ENCODE measurements at places on chromosomes 13 and 19.
A peak's percentile ranks its signal among the peaks of the same experiment; 100 is the strongest.

DNA sequence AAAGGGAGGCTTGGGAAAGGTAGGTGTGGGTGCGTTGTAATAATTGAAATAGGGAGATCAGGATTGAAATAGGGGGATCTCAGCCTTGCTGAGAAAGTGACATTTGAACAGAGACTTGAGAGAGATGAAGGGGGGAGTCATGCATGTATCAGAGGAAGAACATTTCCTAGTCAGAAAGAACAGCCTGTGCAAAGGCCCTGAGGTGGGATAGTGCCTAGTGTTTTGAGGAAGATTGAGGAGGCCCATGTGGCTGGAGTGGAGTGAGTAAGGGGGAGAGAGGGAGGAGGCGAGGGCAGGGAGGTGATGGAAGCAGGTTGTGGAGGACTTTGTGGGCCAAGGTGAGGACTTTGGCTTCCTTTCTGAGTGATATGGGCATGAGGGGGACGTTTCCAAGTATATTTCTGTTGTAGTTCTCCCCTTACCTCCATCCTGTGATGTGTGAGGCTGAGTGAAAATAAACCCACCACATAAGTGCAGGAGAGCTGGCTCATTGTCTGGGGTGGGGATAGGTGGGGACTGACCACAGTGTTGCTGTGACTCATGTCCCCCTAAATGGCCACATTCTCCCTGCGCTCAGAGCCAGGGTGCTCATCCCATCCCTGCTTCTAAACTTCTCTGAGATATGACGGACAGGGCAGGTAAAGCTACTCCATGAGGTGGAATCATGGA is 17.8 kb downstream of the ACTL9 start:
- DNase-seq: no peak

DNA sequence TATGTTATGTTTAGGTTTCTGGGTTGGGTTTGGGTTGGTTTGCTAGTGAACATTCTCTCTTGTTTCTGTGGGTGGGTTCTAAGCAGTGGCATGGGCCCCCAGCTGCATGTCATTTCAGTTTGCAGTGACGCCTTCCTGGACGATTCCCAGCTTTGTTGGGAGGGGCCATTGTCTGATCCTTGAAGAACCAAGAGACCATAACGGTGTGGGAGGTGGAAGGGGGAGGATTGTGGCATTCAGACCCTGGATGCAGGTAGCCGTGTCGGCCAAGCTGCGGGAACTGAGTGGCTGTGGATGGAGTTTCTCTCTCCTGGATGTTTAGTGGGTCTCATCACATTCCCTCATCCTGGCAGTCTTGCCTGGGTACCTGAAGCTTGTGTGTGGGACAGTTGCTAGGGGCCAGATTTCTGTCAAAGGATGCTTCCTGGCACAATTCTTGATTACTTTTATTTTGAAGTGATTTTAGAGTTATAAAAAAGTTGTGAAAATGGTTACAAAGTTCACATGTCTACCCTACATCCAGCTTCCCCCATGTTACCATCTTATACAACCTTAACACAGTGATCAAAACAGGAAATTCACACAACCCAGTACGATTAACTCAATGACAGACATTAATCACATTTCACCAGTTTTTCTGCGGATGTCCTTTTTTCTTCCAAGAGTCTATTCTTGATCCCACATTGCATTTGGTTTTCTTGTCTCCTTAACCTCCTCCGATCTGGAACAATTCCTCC is 123.8 kb downstream of the SIPA1L3 start:
- no peak for DNase-seq

DNA sequence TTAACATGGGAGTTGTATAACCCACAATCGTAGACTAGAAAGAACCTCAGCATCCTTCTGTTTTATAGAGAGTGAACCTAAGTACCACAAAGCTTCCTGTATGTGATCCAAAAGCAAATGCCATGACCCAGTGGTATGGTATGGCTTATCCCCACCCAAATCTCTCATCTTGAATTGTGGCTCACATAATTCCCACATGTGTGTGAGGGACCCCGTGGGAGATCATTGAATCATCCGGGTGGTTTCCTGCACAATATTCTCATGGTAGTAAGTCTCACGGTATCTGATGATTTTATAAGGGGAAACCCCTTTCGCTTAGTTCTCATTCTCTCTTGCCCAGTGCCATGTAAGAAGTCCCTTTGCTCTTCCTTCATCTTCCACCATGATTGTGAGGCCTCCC is 587.9 kb downstream of the LMO7 start:
- no peak for DNase-seq

DNA sequence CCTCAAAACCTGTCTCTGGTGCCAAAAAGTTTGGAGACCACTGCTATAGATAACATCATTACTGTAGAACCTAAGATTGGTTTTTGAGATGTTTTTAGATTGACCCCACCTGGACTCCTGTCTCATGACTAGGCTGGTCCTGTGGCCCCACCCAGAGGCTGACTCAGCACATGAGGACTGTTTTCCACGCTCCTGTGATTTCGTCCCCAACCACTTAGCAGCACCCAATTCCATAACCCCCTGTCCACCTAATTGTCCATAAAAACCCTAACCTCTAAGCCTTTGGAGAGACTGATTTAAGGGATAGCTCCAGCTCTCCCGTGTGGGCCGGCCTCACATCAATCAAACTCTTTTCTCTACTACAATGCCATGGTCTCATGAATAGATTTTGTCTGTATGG is 25.6 kb upstream of the GAS6 start:
- no peak for DNase-seq

- DNase-seq: peak; percentile 39
These were observed 99.0 kb upstream of the TNFSF11 start for GRCh38 chr13:42474954-42475353.

DNA sequence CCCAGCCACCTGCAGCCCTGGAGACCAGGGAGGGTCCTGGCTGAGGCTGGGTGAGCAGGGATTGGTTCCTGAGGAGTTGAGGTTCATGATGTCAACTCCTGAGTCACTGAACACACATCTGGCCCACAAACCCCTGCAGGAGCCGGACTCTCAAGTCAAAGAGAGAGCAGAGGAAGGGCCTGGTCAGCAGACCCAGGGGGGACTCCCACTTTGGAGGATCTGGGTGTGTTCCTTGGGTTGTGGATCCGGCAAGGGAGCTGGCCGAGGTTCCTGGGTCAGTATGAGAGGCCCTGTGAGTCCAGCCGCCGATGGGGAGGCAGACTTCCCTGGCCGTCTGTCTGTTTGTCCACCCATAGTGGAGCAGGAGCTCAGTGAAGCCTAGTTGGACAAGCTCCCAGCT is 4.0 kb downstream of the SLC7A10 start:
- DNase-seq: no peak

- peak; percentile 28 for DNase-seq
These were observed 62.0 kb upstream of the C13orf46 start for GRCh38 chr13:114035583-114036531.

- DNase-seq: no peak
These were observed 270.2 kb downstream of the LMO7 start for GRCh38 chr13:75906315-75906714.

DNA sequence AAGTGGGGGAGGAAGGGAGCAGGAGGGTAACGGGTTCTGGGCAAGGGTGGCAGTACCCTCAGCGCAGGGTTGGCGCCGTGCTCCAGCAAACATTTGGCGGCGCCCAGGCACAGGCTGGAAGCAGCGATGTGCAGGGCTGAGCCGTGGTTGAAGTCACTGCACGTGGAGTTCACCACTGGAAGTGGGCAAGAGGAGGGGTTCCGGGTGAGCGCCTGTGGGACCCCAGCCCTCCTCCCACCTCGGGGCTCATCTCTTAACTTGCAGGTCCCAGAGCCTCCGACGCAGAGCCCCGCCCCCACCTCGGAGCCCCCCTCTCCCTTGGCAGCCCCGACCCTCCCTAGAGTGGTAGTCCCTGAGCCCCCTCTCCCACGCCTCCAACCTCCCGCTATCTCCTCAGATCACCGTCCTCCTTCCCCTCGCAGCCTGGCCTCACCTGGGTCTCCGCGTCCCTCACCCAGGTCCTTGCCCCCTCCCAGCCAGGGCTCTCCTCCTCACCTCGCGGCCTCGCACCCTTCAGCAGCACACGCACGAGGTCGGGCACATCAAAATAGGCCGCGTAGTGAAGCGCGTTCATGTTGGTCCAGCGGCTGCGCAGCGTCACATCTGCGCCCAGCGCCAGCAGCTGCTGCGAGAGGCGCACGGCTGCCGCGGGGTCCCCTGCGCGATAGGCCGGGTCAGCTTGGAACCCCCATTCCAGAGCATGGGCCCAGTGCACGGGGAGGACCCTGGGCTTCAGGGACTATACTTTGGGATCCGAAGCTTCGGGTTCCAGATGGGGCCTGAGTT is 6.4 kb downstream of the CLIP3 start:
- DNase-seq: no peak
